ENCODE measurements at places on chromosomes 3 and 15. TPM values are rescaled to one million over a fixed set of nuclear protein-coding genes. Genes with fewer than 3 reads are reported as not detected.
A peak's percentile ranks its signal among the peaks of the same experiment; 100 is the strongest.

RLBP1 gene
- not detected for total RNA-seq

RBPMS2 gene
- total RNA-seq = not detected

DNA sequence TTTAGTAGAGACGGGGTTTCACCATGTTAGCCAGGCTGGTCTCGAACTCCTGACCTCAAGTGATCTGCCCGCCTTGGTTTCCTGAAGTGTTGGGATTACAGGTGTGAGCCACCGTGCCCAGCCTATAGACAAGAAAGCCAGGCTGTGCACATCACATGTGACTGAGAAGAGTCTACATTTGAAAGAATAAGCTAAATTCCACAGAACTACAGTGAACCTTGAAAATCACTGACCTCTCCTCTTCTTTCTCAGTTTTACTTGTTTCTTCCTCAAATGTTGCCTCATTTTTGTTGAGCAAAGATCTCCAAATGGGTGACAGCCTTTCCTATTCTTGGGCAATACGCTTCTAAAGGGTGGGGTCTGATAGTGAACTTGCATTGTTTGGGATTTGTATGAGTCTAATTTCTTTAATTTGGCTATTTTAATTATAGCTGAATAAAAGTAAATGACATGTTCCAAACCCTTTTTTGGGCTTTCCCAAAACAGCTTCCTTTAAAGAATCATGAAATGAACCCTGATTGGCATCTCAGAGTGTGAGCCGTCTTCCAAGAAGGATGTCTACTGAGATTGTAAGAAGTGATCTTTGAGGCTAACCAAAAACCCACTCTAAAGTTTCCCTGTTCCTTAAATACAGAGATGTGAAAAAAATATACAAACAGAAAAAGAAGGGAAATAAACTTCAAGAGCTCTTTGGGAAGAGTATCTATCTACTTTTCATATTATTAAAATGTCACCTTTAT lies 21.6 kb upstream of the SPTBN5 start:
- peaks cover 2% of the 10 kb centered on the region for H3K36me3 ChIP-seq
- DNase-seq = no peak
- no peaks in the 10 kb centered on the region for H3K27me3 ChIP-seq
- H3K4me1 ChIP-seq = peaks cover 8% of the 10 kb centered on the region

DNA sequence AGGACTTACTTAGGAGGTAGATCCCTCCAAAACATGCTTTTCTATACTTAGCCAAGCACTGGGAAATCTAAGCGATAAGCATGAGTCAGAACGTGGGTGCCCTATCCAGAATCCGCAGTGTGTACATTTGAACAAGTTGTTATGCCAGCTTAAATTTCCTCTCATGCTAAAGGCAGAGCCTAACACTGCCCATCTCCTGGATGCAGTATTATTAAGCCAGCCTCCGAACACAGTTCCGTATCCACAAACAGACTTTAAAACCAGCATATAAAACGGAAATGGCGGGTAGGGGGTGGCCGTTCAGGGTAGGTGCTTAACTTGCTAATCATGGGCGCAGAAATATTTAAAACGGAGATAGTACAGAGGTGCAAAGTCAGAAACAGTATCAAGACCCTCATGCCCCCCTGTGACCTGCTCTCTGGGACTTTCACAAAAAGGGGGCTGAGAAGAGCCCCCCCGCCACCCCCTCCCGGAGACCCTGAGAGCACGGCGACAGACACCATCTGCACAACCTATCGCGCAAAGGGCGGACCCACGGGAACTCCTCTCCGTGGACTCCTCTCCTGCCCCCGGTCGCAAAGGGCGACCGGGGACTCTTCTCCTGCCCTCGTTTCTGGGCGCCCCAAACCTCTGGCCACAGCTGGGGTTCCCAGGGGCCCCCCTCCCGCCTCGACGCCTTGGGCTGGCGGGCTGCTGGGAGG lies 889 bp upstream of the LRRIQ4 start:
- H3K4me3 ChIP-seq = peak overlapping the region; percentile 86
- DNase-seq = no peak
- peaks cover 17% of the 10 kb centered on the region for H3K36me3 ChIP-seq
- peaks cover 2% of the 10 kb centered on the region for H3K27me3 ChIP-seq
- peaks cover 28% of the 10 kb centered on the region for H3K4me1 ChIP-seq
- peak overlapping the region; percentile 91 for H3K27ac ChIP-seq

DNA sequence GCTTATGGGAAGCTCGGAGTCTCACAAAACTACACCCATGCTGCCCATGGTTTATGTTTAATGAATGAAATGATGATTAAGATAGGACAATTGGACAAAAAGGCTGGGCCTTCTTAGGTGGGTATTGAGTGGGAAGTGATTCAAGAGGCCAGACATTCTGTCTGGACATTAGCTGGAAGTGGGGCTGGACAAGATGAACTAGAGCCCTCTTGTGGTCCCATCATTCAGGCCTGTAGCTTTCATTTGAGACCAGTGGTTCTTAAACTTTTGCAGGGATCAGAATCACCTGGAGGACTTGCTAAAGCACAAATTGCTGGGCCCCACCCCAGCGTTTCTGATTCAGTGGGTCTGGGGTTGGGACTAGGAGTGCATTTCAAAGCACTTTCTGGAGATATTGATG lies 290.4 kb upstream of the CTDSPL start:
- peaks cover 2% of the 10 kb centered on the region for H3K36me3 ChIP-seq
- no peak overlapping the region for H3K4me3 ChIP-seq
- peaks cover 5% of the 10 kb centered on the region for H3K27me3 ChIP-seq
- H3K27ac ChIP-seq = no peak overlapping the region
- DNase-seq = no peak

DNA sequence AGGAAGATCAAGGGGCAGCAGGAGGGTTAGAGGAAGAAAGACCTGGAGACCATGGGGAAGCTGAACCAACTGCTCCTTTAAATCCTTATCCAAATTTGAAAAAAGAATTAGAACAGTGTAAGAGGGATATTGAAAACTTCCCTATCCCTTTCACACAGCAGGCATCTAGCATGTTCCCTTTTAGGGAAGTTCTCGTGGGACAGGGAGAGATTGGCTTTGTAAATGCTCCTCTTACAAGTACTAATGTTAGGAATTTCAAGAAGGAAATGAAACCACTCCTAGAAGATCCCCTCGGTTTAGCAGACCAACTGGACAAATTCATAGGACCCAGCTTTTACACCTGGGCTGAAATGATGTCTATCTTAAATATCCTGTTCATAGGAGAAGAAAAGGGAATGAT lies 41.5 kb downstream of the PPCDC start:
- H3K4me1 ChIP-seq = peaks cover 43% of the 10 kb centered on the region
- no peak for DNase-seq
- H3K27me3 ChIP-seq = peaks cover 6% of the 10 kb centered on the region

GRCh38 chr15:78241017-78241416 lies 6.7 kb upstream of the ACSBG1 start:
- H3K27me3 ChIP-seq = peaks cover 2% of the 10 kb centered on the region
- no peak overlapping the region for H3K27ac ChIP-seq
- H3K4me3 ChIP-seq = no peak overlapping the region

- H3K36me3 ChIP-seq = peaks cover 2% of the 10 kb centered on the region
- DNase-seq = peak; percentile 63
- H3K27me3 ChIP-seq = peaks cover 37% of the 10 kb centered on the region
- no peak overlapping the region for H3K4me3 ChIP-seq
Observed at GRCh38 chr3:187150599-187150998, 11.3 kb upstream of the RPL39L start.

Measured in activated naive CD8-positive, alpha-beta T cell treated with anti-CD3 and anti-CD28 coated beads, Interleukin-2, amount 10 ng/mL, durations not matched to agents 7 days and 5 days (primary cell).